ENCODE measurements at places on chromosomes 2 and 18.

- no peak for DNase-seq
Observed at GRCh38 chr2:232629129-232629475, 4.3 kb upstream of the EFHD1 start.

DNA sequence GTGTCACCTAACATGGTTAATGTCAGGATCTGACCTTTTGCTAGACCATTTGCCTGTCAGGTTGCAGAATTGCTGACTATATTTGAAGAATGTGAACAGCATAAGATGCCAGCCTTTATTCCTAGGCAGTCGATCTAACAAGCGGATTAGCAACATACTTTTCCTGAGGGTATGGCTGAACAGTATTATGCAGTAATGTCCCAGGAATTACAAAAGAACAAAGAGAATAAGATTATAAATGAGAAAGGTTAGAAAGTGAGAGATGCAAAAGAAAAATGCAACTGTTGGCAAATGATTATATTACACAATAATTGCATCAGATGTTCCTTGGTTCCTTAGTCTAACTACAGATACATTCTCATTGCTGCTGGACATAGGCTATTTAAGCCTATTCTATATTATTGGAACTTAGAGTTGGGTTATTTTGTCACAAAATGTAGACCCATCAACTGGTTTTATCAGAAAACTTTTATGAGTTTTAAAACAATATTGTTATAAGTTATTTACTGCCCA lies 647.1 kb upstream of the CRIM1 start:
- DNase-seq = no peak

DNA sequence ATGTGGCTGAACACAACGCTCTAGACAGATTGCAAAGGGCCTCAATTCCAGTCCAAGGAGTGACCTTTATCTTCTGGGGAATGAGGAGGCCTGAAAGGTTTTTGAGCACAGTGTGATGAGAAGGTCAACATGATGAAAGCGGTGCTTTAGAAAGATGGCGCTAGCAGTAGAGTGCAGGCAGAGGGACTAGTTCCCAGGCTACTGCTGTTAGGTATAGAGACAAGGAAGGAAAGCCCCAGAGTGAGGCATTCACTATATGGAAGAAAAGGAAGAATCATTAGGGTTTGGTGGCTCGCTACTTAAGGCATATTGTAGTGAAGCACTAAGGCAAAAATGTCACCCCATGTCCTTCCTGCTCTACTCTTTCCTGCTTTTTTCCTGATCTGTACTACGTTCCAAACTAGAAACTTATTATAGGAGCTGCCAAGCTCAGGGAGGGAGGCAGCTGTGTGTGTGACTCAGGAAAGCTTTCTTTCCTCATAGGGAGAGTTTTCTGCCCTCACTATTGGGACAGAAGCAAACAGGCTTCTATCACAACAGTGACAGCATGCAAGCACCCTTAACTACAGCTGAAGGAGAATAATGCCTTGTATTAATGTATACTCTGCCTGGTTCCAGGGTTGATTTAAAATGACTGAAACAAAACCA lies 160.8 kb upstream of the CAVIN2 start:
- DNase-seq = no peak

GRCh38 chr18:76391038-76391437 lies 104.0 kb downstream of the ZNF516 start:
- no peak for DNase-seq

DNA sequence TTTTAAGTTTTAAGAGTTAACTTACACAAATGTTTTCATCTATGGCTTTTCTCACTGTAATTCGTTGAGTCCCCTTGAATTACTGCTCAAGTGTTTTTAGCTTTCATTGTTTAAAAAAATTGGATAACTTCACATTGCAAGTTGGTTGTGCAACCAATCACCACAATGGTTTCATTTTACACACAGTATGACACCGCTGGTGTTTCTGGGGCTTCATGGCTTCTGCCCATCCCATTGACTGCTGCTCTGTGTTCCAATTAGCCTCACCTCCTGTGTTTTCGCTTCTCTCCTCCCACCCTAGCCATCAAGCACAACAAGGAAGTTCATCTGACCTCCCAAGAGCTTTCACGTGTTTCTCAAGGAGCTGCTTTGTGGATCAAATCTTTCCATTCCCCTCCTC lies 199.1 kb upstream of the CHAC2 start:
- DNase-seq = no peak

All from CMK (cell line).